Parietal lobe (tissue), 2 donors: ENCODE measurements at places on chromosomes 1 and 21. TPM values are rescaled to one million over a fixed set of nuclear protein-coding genes. Genes with fewer than 3 reads are reported as not detected.

The RGS18 gene
- 0.94 TPM for total RNA-seq

The SPATA45 gene
- total RNA-seq = not detected

The FAM110D gene
- total RNA-seq = 0.31 TPM

The ACTA1 gene
- 1.6 TPM for total RNA-seq

The CDA gene
- not detected for total RNA-seq
